Muscle of arm (tissue), 14 donors: ENCODE measurements at places on chromosomes 1 and 21. TPM values are rescaled to one million over a fixed set of nuclear protein-coding genes. Genes with fewer than 3 reads are reported as not detected.
A peak's percentile ranks its signal among the peaks of the same experiment; 100 is the strongest.

GRCh38 chr1:183165456-183165855, 20.6 kb upstream of the LAMC2 start:
- no peak for DNase-seq

- no peak for DNase-seq
Observed at GRCh38 chr1:68347415-68347814, 102.3 kb downstream of the RPE65 start.

GRCh38 chr1:54297596-54298283, 97.8 kb downstream of the MRPL37 start:
- no peak for DNase-seq

DNA sequence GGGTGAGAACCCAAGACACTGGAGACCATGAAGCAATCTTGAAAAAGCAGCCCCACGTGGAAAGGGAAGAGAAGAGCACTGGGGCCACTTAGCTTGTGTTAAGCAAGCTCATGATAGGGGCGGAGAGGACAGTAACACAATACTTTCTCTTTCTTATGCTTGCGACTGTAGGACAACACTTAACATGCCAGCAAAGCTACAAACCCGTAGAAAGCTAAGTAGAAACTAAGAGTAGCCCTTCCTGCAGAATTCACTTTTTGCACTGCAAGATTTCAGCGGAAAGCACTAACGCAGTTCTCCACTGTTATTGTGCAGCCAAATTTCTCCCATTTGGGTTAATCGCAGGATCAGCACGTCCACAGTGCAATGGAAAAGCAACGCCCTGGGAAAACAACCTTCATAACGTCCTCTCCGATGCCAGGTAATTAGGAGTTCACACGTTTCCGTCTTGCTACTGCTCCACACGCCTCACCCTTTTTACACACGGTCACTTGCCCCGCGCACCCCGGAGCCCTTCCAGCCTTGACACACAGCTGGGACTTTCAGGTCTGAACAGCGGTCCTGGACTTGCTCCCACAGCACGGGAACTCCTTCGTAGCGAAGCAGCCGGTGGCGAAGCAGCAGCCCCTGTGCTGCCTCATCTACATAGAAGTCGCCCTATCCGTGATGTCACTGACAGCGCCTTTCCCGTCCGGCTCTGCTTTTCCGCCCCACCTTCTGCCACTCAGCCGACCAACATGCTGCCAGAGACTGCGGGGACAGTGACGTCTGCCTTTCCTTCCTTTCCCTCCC, 148.6 kb downstream of the PPIAL4G start:
- DNase-seq: peak; percentile 78

- DNase-seq: no peak
Observed at GRCh38 chr1:203467550-203467921, 8.1 kb upstream of the PRELP start.

- DNase-seq: no peak
Observed at GRCh38 chr1:214471458-214471857, 79.9 kb downstream of the PTPN14 start.

GRCh38 chr21:26843933-26844257, 1.3 kb downstream of the ADAMTS1 start:
- no peak for DNase-seq

GRCh38 chr1:39720094-39720999, 18.3 kb upstream of the PPIE start:
- peak; percentile 61 for DNase-seq

DNA sequence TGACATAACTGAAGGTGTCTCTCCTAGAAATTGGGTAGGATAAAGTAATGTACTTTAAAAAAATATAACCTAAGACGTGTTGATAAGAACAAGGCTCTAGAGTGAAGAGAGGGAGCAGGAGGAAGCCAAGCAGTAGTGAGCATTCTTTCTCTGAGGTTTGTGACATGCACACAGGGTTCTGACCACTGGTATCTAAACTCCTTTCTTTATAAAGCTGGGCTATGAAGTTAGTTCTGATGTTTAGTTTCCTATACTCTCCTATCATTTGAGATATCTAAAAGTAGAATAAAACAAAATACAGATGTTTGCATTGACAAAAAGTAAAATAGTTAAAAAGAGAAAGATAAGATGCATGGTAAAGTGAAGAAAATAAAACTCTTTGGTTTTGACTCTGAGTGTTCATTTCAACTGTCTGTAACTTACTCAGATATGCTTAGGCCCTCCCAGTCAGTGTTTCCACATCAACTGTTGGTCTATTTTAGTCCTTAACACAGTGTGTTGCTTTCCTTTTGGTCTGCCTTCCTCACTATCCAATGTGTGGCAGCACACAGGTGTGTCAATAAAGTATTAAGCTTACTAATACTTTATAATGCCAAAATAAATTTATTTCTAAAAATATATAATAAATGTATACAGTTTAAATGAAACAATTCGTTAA, 543.5 kb downstream of the PTPRC start:
- DNase-seq: no peak

DNA sequence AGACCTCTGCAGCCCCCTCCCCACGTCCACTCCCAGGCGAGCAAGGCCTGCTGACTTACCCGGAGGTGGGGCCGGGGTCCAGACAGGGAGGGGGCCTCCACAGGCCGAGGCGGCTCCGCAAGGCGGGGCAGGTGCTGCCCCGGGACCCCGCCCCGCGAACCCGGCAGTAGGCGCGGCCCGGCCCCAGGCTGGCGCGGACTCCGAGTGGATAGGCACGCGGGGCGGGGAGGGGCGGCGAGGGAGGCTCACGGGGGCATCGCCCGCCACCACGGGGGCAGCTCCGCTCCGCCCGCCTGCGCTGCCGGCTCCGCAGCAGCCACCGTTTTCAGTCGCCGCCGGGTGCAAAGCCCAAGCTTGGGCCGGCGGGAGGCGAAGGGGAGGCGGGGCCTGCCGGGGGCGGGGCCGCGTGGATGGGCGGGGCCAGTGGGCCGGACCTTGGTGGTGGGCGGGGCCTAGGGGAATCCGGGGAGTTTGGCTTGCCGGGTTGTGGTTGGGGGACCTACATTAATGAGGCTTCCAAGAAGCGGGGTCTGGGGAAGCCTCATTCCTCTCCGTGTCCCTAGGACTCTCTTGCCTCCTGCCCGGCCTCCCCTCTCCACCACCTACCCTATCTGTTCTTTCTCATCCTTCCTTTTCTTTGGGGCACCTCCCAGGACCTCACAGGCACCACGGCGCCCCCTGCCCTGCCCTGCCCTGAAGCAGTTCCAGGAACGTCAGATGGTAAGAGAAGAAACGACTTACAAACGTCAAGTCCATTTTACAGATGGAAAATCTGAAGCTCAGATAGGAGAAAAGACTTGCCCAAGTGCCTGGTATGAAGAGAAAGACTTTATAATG, at the start of gene RIMS3:
Gene RIMS3, minus strand, starts transcription at position 348 of the 837 bp plus-strand sequence. CDS start 23,757 bp downstream, outside the sequence.
- peak; percentile 38 for DNase-seq

DNA sequence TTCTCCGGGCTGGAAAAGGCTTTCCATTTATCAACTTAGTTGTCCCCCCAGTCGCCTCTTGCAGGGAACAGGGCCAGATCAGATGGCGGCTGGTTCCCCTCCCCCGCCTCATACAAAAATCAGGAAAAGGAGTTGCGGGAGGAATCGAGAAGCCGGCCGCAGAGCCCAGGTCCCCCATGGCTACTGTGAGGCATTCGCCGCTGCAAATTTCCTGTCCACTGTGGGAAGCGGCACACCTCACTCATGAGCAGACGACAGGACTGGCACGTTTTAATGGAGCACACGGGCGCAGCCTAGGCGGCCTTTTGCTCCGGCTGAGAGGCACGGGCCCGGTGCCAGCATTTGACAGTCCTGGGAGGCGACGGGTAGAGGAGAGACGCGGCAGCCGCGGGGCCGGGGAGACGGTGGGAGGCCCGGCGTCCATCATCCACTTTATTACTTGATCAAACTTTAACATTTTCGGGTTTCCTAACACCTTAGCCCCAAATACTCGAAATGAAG, 1.1 kb downstream of the GNG4 start:
- no peak for DNase-seq

GRCh38 chr1:4367230-4367777, 287.1 kb upstream of the AJAP1 start:
- no peak for DNase-seq

DNA sequence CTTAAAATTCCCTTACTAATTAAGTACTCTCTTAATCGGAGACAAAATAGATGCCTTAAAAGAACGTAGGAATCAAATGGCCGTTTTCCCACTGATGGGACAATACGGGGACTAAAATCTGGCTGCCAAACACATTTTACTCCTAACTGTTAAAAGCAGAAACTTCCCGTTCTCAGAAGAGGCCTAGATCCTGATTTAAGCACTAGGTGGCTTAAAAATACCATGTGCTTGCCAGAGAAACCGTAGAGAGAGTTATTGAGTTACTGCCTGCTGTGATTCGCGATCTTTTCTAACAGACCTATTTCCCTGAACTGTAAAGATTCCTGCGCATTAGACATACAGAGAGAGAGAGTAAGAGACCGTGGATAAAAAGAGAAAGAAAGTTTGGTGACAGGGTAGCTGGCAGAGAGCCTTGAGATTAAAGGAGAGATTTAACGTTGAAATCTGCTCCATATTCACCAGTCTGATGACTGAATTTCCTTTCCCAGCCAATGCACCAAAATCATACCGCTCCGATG, 54.4 kb upstream of the STUM start:
- DNase-seq: no peak

DNA sequence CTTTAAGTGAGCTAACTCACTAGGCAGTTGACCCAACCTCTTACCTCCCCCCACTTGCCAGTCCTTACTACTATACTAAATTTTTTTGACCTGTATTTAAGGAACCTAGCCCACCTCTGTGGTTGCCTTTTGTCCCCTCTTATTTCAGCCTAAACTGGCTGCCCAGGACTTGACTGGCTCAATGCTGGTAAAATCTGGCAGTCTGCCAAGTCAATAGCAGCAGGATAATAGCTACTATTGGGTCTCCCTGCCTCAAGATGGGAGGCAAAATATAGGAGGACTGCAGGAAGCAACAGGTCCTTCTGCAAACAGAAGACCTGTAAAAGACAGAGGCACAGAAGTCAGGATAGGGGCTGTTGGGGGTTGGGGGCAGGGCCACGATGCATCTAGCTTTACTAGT, 144.2 kb upstream of the POGK start:
- DNase-seq: no peak

- no peak for DNase-seq
Observed at GRCh38 chr1:6044481-6045109, 1.1 kb upstream of the KCNAB2 start.

GRCh38 chr21:23471877-23472276, 2135.4 kb downstream of the MRPL39 start:
- no peak for DNase-seq

- no peak for DNase-seq
Observed at GRCh38 chr21:45154511-45155508, 80.4 kb downstream of the ADARB1 start.

DNA sequence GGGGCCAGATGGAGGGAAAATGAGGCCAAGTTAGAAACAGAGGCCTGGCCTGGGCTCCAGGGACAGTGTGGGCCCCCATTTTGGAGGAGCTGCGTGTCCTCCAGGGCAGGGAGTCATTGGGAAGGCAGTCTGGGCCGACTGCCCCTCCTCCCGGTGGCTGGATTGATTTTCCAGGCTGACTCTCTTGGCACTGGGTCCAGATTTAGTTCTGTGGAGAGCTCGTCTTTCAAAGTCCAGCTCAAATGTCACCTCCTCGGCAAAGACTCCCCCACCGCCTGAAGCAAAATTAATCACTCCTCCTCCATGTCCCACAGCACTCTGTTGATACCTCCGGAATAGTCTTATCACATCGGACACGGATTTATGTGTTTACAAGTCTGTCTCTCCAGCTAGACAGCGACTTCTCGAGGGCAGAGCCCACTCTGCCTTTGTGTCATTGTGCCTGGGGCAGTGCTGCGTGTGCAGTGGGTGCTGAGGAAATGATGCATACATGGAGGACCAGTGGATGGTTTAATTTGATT, 175.1 kb downstream of the CAMTA1 start:
- DNase-seq: peak; percentile 80

DNA sequence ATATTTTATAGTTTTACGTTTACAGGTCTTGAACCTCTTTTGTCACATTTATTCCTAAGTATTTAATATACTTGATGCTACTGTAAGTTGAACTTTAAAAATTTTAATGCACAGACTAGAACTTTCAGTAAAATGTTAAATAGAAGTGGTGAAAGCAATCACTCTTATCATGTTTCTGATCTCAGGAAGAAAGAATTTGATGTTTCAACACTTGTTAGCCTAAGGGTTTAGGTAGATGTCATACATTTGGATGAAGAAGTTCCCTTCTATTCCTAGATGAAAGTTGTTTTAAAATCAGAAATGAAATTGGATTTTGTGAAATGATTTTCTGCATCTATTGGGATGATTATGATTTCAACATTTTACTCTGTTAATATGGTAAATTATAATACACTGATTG, 63.6 kb upstream of the TTLL7 start:
- no peak for DNase-seq

DNA sequence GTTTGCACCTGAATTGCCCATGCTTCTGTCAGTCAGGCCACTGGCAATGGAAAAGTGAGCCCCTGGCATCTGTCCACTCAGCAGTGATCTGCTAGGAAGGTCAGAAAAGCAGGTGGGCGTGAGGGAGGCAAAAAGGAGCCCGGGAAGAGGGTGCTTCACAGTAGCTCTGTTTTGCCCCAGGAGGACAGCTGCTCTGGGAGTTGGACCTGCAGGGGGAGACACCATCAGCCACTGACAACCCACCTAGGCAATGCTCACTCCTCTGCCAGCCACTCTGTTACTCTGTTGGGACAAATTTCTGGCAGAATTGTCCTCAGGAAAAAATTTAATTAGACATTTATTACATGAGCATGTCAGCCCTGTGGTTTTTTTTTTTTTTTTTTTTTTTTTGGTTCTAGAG, 146.4 kb downstream of the LRIG2 start:
- no peak for DNase-seq

The DISC1 gene
- 7.7 TPM for polyA plus RNA-seq

The NUDT4B gene
- polyA plus RNA-seq: 9.8 TPM

The PRDM16 gene
- 0.93 TPM for polyA plus RNA-seq

The HENMT1 gene
- polyA plus RNA-seq: 21.8 TPM

The ADAMTS5 gene
- polyA plus RNA-seq: 21.4 TPM

The LHX4 gene
- 3.5 TPM for polyA plus RNA-seq

The GJA9 gene
- polyA plus RNA-seq: 0.31 TPM

The FOXD2 gene
- polyA plus RNA-seq: 0.11 TPM

The LRRIQ3 gene
- polyA plus RNA-seq: 1.1 TPM

The MRTO4 gene
- 21.4 TPM for polyA plus RNA-seq

The CRP gene
- not detected for polyA plus RNA-seq

The CYYR1 gene
- polyA plus RNA-seq: 16.5 TPM

The FAM76A gene
- 19.9 TPM for polyA plus RNA-seq

The GBP4 gene
- 5.2 TPM for polyA plus RNA-seq

The UCK2 gene
- 18.2 TPM for polyA plus RNA-seq

The CA6 gene
- not detected for polyA plus RNA-seq

The ATP1A4 gene
- polyA plus RNA-seq: 0.87 TPM

The OR14K1 gene
- polyA plus RNA-seq: not detected

The GCSAML gene
- polyA plus RNA-seq: 0.44 TPM
